ENCODE measurements at places on chromosomes 2 and 18.

- DNase-seq, result no peak
These were observed 2.8 kb upstream of the BBS5 start for GRCh38 chr2:169476459-169476858.

- DNase-seq, result no peak
These were observed 58.6 kb upstream of the ZFP36L2 start for GRCh38 chr2:43284967-43285366.

GRCh38 chr2:36423172-36423571, 67.6 kb downstream of the CRIM1 start:
- no peak for DNase-seq

- DNase-seq, result no peak
These were observed 7.6 kb downstream of the ATP6V1B1 start for GRCh38 chr2:70943205-70943871.

DNA sequence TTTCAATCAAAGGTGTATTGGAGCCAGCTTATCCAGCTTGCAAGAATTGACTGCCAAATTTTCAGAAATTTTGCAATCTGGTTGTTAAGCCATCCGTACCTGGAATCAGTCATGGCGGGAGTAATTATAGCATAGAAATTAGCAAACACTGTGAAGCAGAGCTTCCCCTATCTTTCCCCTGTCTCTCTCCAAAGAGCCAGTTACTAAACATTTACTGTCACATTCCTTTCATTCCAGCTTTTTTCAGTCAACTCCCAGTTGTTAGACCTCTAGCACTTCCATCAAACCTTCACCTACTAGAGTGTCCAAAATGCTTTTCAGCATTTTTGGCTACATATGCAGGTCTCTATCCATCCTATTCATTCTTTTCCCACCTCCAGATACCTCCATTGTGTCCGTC, 137.4 kb downstream of the MC4R start:
- DNase-seq, result no peak

- no peak for DNase-seq
These were observed 233.7 kb downstream of the HDAC4 start for GRCh38 chr2:239167011-239167673.

GRCh38 chr2:215619022-215619958, 183.4 kb upstream of the FN1 start:
- DNase-seq, result peak; percentile 62

- no peak for DNase-seq
These were observed 279.5 kb downstream of the RND3 start for GRCh38 chr2:150207979-150208378.

- no peak for DNase-seq
These were observed 230.5 kb downstream of the PIK3C3 start for GRCh38 chr18:42185486-42185885.

- peak; percentile 42 for DNase-seq
These were observed 37.8 kb downstream of the PCBP1 start for GRCh38 chr2:70124983-70125480.

- DNase-seq, result no peak
These were observed 147.0 kb upstream of the ALPP start for GRCh38 chr2:232231554-232231953.

- DNase-seq, result no peak
These were observed 592 bp downstream of the ME2 start for GRCh38 chr18:50879302-50880118.

DNA sequence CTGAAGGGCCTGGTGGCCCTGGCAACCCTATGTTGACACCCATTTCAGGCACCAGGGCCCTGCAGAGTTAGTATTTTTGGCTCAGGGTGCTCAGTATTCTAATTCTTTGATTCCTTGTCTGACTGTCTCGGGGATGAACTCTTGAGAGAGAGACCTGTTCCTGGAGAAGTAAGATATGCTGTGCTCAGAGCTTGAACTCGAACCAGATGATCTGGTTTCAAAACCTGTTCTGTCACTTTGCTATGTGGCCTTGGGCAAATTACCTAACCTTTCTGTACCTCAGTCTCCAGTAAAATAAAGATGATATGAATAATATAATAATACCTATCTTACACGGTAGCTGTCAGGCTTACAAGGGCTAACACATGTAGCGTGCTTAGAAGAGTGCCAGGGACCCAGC, 294.2 kb downstream of the DYSF start:
- DNase-seq, result no peak

DNA sequence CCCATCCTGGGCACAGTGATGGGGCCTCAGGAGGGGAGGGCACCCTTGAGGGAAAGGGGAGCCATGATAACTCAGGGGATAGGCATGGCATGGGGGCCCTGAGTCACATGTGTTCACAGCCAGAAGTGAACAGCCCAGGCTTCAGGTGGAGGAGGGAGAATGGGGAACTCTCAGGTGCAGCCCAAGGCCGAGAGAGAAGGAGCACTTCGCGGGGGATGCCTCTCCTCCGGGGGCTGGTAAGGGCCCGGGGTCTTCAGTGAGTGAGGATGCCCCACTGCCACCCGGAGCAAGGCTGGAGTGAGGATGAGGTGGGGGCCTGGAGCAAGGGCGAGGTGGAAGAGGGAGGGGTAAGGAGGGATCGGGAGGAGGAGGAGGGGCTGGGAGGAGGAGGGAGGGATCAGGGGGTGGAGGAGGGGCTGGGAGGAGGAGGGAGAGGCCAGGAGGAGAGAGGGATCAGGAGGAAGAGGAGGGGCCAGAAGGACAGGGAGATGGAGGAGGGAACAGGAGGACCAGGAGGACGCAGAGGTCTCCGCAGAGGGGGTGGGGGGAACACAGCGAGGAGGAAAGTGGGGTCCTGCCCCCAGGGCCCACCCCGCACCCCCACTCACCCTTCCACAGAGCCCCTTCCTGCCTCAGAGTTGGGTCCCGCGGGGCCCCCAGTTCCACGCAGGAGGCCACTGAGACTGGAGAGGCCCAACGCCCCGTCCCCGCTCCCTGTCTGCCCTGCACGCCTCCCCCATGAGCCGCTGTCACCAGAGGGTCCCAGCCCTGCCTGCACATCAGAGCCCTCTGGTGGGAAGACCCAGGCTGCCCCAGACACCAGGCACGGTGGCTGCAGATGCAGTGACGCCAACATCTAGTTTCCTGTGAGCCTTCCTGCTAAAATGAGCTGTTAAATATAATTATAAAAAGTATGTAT, 42.8 kb downstream of the RAMP1 start:
- DNase-seq, result no peak

- no peak for DNase-seq
These were observed 7.5 kb upstream of the SP9 start for GRCh38 chr2:174327021-174327840.

DNA sequence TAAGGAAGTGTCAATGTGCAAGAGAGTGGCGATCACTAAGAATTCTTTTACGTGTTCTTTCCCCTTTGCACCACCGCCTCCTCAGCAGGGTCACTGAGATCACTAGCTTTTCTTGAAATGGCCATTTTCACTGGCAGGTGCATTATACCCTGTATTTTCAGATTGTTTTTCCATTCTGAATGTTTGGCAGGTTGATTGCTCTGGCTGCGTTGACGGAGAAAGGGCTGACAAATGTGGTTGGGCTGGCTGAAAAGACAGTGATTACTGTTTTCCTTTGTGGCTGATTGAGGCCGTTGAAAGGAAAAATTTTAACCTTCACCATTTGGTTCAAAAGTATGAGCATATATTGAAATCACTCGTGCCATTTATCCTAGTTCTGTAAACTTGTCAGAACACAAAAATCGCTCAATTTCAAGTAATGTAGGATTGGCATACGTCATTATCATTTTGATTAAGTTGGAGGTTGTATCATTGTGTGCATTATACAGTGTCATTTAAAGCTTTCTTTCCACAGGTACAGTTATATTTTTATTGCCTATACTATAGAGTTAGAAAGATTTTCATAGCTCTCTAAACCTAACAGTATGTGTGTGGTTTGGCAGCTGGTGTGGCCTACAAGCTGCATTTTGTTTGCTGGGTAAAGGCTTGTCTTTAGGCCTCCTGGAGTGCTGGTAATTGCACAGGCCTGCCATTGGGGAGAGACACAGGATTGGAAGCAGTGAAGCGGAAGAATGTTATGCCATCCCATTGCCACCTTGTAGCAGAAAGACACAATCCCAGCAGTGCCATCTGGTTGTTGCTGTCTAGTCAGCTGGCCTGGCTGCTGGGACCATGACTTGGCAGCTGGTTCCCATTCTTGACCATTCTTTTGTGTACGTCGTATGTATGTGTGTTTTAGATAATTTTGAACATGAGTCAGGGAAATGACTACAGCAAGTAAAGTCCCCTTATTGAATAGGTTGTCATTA, 36.7 kb downstream of the DYNC1I2 start:
- DNase-seq, result no peak

DNA sequence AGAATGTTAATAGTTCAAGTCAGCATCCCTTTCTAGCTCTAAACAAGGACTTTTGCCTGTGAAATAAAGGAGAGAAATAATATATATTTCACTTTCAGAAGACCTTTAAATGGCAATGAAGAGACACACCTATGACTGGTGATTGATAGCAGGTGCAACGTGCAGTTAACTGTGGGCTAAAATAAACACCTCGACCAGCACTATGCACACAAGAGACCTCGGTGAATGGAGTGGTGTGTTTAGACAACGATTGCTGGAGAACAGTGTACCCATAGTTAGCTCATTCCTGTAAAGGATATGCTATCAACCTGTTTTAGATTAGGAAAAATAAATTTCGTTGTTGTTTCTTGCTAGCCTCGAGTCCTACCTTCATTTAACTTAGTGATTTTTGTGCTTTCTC, 143.4 kb downstream of the NR4A2 start:
- peak; percentile 28 for DNase-seq

- DNase-seq, result no peak
These were observed 32.3 kb downstream of the C1D start for GRCh38 chr2:68030529-68030928.

GRCh38 chr2:144455987-144456386, 63.9 kb downstream of the ZEB2 start:
- DNase-seq, result no peak

- no peak for DNase-seq
These were observed 21.6 kb downstream of the GPR55 start for GRCh38 chr2:230903231-230904150.

- DNase-seq, result no peak
These were observed 44.1 kb downstream of the KLHL29 start for GRCh38 chr2:23429036-23429435.

DNA sequence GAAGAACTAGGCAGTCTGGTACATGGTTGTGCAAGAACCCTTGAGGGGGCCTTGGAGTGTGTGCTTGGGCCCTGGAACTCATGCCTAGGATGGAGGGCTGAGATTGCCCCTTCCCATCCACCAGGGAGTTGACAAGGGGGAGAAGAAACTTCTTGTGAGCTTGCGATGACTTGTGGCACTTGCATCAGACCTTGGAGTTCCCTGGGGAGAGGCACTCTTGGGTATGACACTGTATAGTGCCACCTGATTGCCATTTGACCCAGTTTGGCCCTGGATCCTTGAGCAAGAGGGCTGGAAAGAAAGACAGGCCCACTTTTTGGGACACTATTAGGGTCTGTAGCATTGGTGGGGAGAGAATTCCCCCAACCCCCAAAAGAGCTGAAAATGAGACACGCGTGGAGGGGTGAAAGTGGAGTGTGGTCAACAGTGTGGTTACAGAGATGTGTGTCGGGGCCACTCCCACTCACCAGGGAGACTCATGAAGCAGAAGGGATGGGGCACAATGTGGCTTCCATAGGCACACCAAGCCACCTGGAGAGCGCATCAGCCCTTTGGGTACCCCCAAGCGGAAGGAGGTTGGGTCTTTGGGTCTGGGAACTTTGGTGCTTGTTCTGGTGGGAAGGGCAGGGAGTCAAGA, 101.3 kb downstream of the MSH2 start:
- DNase-seq, result no peak

DNA sequence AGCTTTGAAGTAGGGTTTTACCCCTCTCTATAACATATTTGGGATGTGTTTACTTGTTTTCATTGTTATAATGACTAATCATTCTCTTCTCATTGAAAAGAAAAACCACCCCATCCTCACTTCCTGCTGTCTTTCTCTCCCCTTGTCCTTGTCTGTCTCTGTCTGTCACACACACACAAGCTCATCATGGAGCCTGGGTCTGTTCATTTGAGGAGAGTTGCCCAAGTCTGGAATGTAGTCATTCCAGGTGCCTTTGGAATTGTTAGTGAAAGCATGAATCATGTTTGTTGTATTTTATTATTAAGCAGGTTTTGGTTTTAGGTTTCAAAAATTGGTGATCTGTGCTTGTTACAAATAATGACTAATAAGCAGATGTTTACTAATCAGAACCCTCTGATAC, 133.5 kb upstream of the IL1R2 start:
- DNase-seq, result no peak

- DNase-seq, result no peak
These were observed 25.9 kb upstream of the LCLAT1 start for GRCh38 chr2:30421026-30421603.

- no peak for DNase-seq
These were observed 267.4 kb downstream of the LNPK start for GRCh38 chr2:175734686-175735085.
